CD4-positive, alpha-beta T cell treated with Interleukin-4 for 1 hour (primary cell): ENCODE measurements at places on chromosomes 5 and 9.

- no peak for DNase-seq
Measured at GRCh38 chr9:71253011-71253410, 131.6 kb upstream of the TRPM3 start.

GRCh38 chr9:24298912-24299311, 246.8 kb downstream of the IZUMO3 start:
- no peak for DNase-seq

DNA sequence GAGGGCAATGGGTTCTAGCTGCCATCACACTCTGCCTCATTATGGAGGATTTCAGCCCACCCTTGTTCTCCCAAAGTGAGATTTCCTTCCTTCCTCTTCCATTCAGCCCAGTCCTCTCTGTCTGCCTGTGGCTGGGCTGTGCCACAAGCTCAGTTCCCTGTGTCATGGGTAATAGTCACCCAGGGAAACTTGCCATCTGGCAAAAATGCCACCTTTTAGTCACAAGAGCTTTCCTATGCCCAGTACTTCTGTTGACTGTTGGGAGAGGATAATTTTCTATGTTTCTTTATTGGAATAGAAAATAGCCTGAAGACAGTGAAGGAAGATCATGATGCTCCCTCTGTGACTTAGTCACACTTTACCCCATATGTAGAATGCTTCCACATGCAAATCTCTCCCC, 71.4 kb downstream of the TLR4 start:
- DNase-seq: no peak

GRCh38 chr5:94693845-94694370, 75.4 kb downstream of the SLF1 start:
- DNase-seq: no peak

DNA sequence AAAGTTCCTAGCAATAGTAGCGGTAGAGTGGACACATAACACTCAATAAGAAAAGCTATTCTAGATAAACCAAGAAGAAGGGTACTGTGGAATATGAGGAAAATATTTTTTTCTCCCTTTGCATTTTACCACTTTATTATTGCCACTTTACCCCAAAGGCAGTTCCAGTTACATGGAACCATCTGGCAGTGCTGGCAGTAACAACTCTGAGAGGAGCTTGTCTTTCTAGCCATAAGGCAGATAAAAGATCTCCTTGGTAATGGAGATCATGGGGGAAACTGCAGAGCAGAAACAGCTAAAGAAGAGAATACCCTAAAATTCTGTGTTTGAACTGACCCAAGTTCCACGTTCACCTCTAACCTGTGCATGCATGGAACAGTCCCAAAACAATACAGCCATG, 38.5 kb downstream of the UBTD2 start:
- no peak for DNase-seq

GRCh38 chr9:137084526-137084925, 2.3 kb upstream of the MAN1B1 start:
- DNase-seq: no peak

DNA sequence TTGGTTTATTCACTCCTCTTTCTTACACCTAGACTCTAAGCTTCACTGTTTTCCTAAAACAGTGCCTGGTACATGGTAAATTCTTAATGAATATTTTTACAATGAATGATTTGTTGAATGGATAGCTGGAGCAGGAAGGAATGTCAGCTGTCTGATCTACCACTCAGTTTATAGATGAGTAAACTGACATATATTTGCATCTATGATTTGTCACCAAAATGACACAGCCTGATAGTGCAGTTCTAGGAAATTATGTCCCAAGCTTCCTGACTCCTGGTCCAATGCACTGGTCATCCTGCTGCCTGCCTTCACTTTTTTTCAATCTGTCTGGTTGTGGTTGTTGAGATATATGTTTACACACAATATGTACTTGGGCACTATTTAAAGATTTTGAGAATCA, 651.7 kb upstream of the WWC1 start:
- DNase-seq: no peak

DNA sequence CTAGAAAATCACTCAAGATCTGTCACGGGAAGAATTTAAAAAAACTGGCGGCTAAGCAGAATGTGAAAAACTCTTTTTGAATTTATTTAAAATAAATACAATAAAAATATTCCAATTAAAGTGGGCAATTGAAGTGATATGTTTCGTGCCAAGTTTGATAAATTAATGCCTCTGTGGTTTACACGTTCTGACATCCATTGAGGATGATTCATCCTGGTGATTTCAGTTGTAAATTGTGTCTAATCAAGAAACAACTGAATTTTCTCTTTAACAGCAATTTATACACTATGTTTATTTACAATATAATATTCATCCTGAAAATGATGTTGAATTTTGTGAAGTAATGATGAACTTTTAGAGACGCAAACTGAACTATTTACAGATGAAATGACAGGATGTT, 21.0 kb upstream of the OSMR start:
- no peak for DNase-seq

DNA sequence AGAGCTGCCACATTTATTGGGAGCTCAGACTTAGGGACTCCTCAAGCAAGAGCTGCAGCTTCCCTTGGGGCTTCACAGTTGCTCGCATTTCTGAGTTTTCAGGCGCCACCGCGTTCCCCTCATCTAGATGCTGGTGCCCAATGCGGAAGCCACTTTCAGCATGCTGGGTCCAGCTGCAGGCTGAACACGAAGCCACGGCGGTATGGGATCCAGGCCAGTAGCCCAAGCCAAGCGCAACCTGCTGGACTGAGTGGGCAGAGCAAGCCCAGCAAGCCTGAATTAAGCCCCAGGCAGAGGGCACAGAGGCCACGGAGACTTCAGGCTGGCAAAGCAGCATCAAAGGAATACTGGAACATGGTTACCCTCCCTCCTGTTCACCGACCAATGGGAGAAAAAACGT, 391.5 kb downstream of the HTR1A start:
- no peak for DNase-seq
